ENCODE measurements at places on chromosomes 7 and 10.

DNA sequence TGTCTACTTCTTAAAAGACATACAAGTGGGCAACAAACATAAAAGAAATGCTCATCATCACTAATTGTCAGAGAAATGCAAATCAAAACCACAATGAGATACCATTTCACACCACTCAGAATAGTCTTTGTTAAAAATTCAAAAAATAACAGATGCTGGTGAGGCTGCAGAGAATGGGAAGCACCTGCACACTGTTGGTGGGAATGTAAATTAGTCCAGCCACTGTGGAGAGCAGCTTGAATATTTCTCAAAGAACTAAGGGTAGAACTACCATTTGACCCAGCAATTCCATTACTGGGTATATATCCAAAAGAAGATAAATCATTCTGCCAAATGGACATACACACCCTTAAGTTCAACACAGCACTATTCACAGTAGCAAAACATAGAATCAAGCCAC is 61.8 kb upstream of the STEAP1 start:
- DNase-seq = no peak

DNA sequence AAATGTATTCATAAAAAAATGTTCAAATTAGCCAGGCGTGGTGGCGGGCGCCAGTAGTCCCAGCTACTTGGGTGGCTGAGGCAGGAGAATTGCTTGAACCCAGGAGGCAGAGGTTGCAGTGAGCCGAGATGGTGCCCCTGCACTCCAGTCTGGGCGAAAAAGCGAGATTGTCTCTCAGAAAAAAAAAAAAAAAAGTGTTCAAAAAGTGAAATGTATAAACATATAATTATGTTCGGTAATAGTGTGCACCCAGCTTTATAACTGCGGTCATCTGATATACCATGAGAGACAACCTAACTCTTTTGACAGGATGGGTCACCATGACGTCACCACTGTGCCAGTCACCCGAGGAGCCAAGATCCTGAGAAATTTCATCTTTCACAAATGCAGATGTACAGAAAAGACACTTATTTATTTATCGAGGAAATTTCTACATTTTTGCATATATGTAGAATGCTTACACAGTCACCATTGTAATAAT is 594 bp upstream of the RP9 start:
- no peak for DNase-seq

DNA sequence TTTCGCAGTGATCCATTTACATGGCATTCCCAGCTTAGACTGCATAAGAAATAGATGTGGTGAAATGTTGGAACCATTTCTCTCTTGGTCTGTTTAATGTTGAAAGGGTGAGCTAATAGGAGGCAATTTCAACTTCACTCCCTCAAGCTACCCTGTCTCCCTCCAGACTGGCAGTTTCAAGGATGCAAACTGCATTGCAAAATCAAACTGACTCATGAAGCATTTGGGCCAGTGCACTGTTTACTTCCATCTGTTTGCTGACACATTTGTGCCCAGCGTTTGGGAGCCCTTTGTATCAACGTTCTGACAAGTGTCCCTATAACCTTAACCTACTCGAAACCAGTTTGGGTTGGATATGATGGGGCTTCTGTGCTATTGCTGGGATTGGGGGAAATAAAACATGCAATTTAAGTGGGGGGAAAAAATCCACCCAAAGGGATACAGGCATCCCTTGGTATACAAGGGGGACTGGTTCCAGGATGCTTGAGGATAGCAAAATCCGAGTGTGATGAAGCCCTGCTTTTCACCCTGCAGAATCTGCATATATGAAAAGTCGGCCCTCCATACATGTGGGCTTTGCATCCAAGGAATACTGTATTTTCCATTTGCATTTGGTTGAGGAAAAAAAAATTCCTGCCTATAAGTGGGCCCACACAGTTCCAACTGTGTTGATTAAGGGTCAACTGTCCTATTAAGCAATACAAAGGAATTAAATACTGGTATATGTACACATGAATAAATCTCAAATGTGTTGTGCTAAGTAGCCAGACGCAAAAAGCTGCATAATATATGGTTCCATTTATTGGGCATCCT is 15.6 kb downstream of the RHEB start:
- no peak for DNase-seq

DNA sequence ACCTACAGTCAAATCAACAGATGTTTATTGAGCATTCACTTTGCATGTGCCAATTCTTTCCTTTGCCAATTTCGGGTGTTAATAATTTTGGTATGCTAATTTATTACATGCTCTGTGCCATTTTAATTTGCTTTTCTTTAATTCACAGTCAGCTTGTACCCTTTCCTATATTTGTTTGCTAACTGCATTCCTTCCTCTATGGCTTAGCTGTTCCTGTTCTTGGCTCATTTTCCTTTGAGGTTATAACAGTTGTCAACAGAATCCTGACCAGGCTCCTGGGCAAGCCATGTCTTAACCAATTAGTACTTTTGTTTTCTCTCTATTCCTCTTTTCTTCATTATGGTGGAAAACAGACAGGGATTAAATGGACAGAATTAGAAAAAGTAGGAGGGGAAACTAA is 73.6 kb upstream of the RPA3 start:
- no peak for DNase-seq

GRCh38 chr10:128624656-128625530 is 498.7 kb upstream of the MKI67 start:
- DNase-seq = no peak

DNA sequence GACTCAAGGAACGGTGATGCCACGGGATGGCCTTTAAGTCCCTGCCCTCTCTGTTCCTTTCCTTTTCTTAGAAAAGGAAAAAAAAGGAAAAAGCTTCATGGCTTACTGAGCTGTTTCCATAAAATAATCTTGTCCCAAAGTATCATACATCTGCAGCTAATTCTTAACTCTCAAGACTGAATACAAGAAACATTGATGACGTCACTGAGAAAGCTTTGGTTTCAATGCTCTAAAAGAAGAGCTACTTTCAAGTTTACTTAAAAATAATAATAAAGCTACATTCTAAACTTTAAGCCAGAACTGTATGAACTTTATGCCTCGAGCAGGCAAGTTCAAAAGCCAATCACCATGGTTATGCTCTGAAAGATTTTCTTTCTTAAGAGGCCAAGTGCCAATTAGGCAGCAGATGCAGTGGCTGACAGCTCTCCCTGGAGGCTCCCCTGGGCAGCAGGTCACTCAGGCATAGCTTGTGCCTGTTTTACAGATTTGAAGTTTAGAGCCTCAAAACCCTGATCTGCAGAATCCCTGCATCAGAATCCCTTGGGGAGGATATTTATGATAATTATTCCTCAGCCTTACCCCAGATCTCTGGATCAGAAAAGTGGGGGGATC is 165.0 kb downstream of the CHN2 start:
- DNase-seq = no peak

- no peak for DNase-seq
Measured at GRCh38 chr7:36312064-36312914, 77.4 kb upstream of the ANLN start.

GRCh38 chr10:107856047-107856315 is 691.5 kb upstream of the SORCS1 start:
- DNase-seq = no peak
